GM20000 (cell line): ENCODE measurements at places on chromosomes 4 and X.

GRCh38 chr4:16765546-16765945 lies 132.9 kb downstream of the LDB2 start:
- no peak for DNase-seq

DNA sequence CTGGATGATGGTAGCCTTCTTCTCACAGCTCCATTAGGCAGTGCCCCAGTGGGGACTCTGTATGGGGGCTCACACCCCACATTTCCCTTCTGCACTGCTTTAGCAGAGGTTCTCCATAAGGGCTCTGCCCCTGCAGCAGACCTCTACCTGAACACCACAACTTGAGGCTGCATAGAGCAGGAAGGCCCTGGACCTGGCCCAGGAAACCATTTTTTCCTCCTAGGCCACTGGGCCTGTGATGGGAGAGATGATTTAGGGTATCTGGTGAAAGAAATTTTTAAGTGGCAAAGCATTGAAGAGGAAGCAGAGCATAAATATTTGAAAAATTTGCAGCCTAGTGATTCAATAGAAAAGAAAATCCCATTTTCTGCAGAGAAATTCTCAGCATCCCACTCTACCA lies 17.3 kb downstream of the F8A3 start:
- DNase-seq = no peak

DNA sequence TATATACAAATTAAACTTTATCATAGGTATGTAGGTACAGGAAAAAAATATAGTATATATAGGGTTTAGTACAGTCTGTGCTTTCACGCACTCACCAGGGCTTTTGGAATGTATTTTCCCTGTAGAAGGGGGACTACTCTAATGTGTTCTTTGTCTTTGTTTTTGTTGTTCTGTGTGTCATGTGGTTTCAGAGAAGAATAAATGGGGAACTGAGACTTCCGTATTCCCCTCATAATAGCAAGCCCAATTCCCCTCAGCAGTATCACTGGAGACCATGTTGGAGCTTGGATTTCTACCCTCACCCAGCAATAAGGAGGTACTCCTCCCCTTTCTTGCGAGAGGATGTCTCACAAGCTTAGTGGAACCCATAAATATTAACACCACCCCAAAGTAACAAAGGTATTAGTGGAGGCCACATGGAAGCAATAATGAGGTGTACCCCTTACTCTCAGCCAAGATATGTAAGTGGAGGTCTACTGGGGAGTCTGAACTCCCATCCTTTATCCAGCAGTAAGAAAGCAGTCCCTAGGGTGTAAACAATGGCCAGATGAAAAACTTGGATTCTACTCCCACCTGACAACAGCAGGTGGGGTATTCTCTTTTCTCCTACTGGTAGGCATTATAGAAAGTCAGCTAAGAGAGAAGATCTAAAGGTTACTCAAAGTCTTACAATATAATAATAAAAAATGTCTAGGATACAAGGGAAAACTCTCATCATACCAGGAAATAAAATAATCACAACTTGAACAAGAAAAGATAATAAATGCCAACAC lies 805.4 kb upstream of the GALNTL6 start:
- DNase-seq = no peak

DNA sequence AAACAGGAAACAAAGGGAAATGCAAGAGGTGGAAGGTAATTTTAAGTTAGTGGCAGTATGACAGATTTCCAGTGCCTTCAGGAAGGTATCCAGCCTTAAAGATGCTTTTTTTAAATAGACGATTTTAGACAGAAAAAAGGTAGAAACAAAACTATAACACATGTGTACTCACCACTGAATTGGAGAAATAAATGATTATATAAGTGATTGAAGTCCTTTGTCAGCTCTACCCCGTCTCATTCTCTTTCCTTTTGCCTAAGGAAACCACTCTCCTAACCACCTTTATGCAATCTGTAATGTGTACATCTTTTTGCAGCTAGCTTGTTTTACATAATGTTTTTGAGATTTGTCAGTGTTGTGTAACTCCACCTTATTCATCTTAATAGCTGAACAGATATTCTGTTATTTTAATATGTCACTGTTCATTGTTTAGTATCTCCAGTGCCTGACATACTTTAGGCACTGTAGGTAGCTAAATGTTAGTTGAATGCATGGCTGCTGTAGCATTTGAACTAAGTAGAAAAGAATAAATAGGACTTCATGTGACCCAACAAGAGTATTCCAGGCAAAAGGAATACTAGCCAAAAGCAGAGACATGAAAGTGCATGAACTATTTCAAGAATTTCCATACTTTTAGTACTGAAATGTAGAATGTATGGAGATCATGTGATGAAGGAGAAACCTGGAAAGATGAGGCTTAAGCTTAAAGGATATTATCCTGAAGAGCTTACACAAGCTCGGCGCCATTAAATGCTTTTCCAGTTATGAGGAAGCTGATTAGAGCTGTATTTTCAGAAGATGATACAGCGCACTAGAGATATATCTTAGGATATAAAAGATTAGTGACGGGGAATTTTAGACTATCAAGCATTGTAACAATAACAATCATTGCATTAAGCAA lies 865 bp downstream of the FAM200B start:
- no peak for DNase-seq

DNA sequence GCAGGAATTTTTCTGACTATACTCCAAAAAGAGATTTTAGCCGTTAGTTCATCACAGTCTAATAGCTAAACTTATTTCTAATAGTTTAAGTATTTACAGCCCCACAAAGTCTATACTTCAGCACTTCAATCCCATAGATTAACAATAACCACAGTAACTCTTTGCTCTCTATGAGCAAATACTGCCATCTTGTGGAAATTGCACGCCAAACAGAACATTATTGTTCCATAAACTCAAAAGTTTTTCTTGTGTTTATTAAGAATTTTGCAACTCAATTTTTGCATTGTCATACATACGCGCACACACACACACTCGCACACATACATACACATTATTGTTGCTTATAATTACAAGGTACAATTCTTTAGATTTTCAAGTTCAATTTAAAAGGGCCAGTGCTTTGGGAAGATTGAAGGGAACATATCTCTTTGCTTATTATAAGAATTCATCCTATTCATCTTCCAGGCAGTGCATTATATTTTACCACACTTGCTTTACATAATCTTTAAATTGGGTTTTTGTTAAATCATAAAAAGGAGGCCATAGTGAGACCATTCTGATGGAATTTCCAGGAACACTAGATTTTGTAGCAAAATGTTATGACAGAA lies 63.8 kb upstream of the ATOH1 start:
- DNase-seq = peak; percentile 61

DNA sequence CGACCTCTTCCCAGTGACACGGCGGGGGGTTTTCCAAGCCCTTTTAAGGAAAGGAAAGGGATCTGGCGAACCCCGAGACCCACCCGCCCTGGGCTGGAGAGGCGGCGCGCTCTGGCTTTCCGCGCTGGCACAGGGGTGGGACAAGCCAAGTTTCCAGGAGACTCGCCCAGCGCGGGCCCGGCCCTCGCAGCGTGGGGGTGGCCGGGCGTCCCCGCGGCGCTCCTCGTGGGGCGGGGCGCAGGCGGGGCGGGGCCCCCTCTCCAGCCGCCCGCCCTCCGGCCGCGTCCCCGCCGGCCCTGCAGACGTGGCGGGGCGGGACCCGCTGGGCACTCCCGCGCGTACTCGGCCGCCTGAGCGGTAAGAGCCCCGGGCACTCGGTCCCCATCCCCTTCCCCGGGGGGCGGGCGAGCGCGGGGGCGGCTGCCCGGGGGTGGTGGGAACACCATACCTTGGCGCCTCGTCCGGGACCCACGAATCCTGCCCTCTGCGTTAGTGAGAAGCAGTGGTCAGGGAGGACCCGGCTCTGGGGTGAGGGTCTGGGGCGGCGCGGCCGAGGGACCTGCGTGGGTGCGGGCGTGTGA lies at the start of gene FAM114A1:
Gene FAM114A1 (plus strand): TSS at position 329 of the 581 bp plus-strand sequence. CDS start 10,273 bp downstream, outside the sequence.
- DNase-seq = peak; percentile 95

DNA sequence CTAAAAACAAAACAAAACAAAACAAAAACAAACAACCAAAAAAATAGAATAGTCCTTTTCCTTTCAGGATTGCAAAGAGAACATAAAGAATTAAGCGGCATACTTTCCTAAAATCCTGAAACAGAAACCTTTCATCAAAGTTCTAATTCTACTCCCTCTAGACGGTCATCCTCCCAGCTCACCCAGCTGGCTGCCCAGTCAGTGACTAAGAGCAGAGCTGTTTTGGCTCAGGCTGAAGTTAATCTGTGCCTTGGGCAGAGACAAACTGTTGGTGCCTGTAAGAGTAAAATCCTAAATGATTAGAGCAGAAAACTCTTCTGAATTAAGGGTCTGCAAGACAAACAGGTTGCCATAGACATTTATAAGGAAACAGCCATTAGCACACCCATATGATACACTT lies 17.6 kb upstream of the WAS start:
- DNase-seq = no peak

- DNase-seq = no peak
These were observed 96.9 kb upstream of the PSAPL1 start for GRCh38 chr4:7531640-7531994.

GRCh38 chr4:180710628-180711337 lies 1532.4 kb upstream of the TENM3 start:
- DNase-seq = no peak

- no peak for DNase-seq
These were observed 20.8 kb upstream of the LRBA start for GRCh38 chr4:151035911-151036310.

- DNase-seq = no peak
These were observed 6.5 kb downstream of the FAM199X start for GRCh38 chrX:104172788-104173187.

DNA sequence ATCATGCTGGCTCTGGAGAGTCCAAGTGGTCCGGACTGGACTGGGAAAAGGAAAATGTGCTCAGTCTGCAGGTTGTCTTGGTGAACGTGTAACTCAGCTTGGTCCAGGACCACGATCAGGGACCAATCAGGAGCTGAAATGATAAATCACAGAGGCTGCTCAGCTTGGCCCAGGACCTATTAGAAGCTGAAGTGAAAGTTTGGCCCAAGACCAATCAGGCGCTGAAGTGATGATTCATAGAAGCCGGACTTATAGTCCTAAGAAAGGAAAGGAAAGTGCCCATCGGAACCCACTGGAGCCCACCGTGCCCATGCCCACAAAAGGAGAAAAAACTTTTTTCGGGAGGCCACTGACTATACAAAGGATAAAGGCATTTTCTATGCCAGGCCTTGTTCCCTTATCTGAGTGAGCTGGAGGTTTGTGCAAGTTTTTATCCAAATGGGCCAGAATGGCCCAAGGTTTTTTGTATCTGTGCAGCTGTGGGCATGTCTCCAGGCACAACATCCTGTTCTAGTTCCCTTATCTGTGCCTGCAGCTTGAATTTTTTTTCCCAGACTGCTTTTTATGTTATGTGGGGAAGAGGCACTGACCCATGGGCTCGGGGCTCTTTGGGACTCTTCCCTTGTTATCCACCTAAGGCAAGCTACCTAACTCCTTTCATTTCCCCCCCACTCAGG lies 194.4 kb downstream of the FAM133A start:
- DNase-seq = no peak

GRCh38 chrX:132685276-132685675 lies 196.4 kb upstream of the MBNL3 start:
- no peak for DNase-seq

- DNase-seq = peak; percentile 70
These were observed 741 bp downstream of the SPATA18 start for GRCh38 chr4:52051615-52052474.

DNA sequence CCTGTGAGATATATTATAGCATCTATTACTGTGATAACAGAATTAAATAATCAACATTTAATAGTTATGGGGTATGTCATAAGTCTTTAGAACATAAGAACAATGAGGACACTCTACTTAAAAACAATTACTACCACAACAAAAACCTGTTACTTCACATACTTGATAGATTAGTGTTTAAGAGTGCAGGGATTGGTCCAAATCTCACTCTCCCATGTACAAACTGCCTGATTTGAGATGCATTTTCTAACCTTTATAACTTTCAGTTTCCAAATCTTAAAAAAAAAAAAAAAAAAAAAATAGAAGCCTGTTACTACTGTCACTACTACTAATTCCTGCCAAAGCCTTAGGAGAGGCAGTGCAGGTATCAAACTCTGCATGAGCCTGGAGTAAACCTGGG lies 5.6 kb downstream of the PCDH18 start:
- DNase-seq = no peak

DNA sequence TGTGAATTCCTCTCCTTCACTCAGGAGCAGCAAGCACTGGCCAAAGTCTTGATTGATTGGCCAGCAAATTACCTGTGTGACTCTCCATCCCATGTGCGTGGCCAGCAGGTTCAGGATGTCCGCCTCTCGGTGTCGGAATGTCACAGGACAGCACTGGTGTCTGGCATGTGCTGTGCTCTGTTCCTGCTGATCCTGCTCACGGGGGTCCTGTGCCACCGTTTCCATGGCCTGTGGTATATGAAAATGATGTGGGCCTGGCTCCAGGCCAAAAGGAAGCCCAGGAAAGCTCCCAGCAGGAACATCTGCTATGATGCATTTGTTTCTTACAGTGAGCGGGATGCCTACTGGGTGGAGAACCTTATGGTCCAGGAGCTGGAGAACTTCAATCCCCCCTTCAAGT lies 20.4 kb downstream of the TLR2 start:
- no peak for DNase-seq

DNA sequence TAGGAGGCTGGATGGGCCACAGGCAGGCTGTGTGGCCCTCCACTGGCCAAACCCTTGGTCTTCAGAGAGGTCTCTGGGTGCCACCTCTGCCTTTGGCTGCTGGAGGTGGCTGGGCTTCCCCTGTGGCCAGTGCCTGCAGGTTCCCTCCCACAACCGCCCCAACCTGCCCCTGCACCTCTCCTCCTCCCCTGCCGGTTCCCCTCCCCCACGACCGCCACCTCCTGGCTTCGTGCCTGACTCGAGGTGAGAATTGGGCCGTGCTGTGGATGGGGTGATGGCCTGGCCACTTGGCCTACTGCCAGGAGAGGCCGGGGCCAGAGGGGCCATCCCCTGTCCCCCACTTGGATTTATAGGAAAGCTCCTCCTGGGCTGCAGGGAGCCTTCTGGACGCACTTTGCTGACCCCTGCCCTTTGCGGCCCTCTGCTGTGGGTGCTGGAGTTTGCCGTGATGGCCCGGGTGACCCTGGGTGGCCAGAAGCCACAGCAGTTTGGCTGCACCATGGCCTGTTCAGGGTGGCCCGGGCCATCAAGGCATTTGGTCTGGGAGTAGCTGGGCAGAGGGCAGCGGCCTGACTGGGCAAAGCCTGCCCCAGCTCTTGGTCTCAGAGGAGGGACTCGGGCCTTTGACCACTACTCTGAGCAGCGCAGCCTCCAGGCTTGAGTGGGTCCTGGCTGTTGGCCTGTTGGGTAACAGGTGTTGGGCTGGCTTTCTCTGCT lies 3.8 kb downstream of the NAT8L start:
- DNase-seq = no peak

GRCh38 chr4:158189422-158189821 lies 16.6 kb upstream of the GASK1B start:
- no peak for DNase-seq

DNA sequence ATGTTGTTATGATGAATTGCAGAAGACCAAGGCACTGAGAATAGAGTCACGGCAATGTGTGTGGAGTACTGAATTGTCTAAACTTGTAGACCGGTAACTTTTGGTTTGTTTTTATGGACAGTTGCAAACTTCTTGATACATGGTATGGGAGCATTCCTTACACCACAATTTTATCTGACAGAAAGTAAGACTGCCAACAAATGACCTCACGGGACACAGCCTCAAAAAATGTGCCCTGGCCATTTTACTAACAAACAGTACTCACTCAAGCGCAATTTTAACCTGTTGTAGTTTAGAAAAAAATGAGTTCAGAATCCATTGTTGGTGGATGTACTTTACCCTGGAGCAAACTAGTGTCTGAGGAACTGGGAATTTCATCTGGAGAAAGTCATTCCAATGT lies 321.2 kb downstream of the CAMK2D start:
- no peak for DNase-seq
